ENCODE measurements at places on chromosomes 6 and 20.

DNA sequence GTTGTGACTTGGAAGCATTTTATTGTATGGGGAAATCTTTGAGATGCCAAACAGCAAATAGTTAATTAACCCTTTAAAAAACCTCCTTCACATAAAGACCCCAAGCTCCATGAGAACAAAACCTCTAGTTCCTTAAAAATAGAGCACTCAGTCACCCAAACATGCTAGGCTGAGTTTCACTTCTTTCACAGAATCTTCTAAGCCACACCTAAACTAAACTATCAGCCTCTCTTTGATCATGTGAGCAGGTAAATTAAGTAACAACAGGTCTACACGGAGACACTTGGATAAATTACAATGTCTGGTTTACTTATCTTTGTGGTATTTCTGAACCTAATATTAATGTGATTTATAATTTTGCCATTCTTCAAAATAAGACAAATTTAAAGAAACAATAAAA, 205.2 kb upstream of the MARCKS start:
- DNase-seq = no peak

- DNase-seq = no peak
Observed at GRCh38 chr6:112563368-112563767, 216.2 kb downstream of the RFPL4B start.

DNA sequence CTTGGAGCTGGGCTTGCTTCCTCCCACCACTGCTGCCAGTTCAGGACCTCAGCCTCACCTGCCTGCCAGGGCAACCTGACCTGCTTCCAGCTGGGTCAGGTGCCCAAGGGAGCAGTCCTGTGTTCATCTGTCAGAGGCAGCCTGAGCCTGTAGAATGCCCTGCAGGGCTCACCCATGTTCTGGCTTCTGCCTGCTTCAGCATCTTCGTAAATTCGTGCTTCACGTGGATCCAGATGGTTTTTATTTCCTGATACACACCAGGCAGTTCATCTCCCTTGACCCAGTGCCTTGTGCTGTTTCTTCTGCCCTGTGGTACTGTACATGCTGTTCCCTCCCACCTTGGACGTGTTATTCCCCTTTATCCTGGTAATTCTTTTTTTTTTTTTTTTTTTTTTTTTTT, 50.2 kb downstream of the ARID1B start:
- no peak for DNase-seq

DNA sequence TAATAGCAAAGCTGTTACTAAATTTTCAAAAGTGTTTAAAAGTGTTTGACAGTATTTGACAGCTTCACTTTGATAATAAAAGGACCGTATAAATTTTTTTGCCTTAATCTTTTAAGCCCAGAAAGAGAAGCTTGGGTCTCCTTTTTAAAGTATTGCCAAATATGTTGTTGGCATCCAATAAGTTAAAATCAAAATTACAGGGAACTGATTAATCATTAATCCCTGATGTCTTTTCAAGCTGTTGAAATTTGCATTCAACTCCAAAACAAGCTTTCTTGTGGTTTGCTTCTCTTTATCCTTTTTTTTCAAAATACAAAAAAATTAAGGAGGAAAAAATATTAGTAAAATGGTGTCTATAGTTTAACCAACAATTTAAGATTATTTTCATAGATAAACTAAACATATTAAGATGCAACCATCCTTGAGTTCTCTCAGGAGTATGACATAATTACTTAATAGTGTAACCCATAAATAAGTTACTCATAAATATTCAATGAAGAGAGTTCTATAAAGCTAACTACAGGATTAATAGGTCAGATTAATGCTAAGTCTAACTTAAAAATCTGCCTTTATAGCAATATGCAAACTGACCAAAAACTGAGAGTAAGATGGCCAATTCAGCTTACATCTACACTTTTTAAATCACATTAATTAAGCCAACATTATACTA, 27.0 kb upstream of the CALHM6 start:
- no peak for DNase-seq

DNA sequence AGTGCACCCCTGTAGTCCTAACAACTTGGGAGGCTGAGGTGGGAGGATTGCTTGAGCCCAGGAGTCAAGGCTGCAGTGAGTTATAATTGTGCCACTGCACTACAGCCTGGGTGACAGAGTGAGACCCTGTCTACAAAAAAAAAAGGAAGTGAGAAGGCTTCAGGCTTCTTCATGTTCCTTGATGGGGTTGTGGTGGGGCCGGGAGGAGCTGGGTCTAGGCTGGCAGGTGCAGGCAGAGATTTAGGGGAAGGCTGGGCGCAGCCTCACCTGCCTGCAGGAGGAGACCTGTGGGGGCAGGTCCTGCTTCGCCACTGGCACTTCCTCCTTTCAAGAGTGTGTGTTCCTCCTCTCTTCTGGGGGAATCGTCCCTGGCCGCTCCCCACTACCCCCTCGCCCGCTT, 63.9 kb downstream of the CHMP4B start:
- DNase-seq = no peak

DNA sequence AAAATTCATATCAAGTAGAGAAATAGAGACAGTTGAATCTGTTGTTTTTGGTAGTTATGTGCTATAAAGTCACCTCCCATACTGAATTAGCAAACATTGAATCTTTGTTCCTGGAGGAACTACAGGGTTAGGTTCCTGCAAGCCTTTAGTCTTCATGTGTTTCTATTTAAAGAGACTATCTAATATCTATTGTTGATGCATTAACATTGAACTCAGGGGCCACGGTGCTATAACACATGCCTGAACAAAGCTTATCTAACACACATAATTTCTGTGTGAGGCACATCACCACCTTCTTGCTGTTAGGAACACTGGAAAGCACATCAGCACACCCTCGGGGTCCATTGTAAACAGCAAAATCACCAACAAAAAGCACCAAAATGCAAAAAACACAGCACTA, 21.2 kb downstream of the ARFGEF2 start:
- DNase-seq = no peak

GRCh38 chr6:113141901-113142300, 715.2 kb upstream of the MARCKS start:
- no peak for DNase-seq

DNA sequence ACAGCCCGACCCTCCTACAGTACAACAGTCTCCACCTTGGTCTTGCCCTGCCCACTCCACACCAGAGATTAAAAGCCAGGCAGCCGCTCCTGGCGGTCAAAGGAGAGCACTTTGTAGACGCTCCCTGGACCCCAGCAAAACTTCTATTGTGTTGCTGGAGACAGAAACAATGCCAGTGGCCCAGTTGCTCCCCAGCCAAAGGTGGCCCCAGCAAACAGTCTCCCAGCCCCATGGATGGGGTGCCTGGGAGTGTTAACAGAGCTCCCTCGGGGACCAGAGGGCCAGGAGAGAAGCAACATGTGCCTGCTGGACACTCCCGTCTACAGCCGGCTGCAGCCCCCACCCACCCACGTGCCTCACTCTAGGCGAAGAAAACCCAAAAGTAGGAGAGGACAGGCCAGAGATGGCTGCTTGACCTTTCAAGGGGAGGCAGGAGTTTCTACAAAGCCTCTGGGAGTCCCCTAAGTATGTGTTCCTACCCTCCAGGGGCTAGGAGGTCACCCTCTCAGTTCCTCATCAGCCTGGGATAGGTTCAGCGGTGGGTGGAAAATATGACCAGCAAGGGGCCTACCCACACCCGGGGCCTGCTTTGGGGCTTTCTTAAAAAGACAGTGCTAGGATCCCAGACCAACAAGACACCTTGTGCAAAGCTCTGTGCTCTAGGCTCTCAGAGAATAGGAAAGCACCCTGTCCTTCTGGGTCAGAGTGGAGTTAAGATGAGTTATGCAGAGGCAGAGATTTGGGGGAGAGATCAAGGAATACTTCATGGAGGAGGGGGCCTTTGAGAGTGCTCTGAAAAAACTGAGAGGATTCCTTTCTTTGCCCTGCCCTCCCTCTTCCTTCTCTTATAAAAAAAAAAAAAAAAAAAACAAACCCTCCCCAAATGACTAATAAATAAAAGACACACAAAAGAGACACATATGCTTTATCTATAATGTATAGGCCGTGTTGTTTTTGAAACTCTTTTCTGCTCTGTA, 19.0 kb upstream of the PREX1 start:
- no peak for DNase-seq

- DNase-seq = no peak
Observed at GRCh38 chr20:15342991-15343523, 1005.6 kb upstream of the FLRT3 start.

GRCh38 chr6:134707342-134708031, 242.4 kb downstream of the ALDH8A1 start:
- DNase-seq = no peak

- DNase-seq = no peak
Observed at GRCh38 chr6:142870787-142871415, 74.1 kb downstream of the HIVEP2 start.

DNA sequence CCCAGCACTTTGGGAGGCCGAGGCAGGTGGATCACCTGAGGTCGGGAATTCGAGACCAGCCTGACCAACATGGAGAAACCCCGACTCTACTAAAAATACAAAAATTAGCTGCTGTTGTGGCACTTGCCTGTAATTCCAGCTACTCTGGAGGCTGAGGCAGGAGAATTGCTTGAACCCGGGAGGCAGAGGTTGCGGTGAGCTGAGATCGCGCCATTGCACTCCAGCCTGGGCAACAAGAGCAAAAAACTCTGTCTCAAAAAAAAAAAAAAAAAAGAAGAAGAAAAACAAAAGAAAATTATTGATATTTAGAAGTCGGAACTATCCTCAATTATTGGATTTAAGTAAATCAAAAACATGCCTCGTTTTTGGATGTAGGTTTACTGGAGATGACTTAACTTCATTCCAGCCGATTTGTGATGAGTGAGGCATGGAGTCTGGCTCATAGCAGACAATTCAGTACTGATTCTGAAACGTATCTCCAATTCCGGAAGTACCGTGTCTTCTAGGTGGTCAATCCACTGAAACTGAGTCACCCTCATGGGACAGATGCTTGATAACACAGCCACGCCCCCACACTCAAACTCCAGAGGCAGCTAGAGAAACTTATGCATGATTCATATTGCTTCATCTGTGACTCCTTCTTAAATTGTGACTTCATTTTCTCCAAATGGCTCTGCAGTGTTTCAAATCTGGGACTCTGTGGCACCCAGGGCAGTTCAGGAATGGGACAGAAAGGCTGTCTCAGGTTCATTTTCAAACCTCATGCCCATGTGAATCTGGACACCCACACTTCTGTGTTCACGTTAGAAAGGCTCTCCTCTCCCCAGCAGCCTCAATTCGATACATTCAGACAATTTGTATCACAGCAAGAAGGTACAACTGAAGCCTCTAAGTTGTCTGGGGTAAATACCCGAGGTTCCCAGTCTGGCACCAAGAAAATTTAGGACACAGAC, 110.4 kb upstream of the ARMC2 start:
- no peak for DNase-seq

DNA sequence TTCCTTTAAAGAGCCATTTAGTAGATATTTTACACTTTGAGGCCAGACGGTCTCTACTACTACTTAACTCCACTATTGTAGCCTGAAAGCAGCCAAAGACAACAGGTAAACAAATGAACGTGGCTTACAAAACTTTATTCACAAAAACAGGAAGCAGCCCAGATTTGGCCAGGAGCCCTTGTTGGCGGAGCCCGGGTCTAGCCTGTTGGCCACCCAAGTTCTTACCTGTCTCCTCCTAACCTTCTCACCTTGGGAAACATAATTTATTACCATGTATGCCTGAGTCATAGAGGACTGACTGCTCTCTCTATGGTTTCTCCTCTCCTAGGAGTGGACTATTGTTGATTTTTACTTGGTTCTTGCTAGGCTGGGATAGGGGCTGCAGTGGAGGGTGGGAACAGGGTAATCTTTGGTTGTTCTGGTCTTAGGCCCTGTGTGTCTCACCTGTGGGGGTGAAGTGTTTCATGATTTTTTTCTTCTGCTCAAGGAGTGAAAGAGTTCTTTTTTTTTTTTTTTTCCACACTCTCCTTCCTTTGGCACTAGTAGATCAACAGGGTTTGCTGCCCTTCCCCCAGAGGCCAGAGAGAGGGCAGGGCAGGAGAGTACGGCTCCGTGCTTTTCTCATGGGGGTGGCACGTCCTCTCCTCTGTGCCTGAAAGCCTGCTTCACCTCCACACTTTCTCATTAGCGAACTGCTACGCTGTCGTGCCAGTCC, 90.0 kb downstream of the RPP40 start:
- DNase-seq = no peak

DNA sequence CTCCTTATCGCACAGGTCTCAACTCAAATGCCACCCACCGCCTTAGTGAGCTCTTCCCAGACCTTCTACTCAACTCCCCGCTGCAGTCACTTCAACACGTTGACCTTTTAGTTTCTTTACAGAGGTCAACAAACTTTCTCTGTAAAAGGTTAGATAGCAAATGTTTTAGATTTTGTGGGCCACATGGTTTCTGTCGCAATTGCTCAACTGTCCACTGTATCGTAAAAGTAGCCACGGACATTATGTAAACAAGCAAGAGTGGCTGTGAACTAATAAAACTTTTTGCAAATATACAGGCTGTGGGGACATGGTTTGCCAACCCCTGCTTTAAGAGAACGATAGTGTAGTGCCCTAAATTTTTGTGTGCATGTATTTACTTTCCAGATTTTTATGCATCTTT, 247.6 kb upstream of the TSHZ2 start:
- no peak for DNase-seq

DNA sequence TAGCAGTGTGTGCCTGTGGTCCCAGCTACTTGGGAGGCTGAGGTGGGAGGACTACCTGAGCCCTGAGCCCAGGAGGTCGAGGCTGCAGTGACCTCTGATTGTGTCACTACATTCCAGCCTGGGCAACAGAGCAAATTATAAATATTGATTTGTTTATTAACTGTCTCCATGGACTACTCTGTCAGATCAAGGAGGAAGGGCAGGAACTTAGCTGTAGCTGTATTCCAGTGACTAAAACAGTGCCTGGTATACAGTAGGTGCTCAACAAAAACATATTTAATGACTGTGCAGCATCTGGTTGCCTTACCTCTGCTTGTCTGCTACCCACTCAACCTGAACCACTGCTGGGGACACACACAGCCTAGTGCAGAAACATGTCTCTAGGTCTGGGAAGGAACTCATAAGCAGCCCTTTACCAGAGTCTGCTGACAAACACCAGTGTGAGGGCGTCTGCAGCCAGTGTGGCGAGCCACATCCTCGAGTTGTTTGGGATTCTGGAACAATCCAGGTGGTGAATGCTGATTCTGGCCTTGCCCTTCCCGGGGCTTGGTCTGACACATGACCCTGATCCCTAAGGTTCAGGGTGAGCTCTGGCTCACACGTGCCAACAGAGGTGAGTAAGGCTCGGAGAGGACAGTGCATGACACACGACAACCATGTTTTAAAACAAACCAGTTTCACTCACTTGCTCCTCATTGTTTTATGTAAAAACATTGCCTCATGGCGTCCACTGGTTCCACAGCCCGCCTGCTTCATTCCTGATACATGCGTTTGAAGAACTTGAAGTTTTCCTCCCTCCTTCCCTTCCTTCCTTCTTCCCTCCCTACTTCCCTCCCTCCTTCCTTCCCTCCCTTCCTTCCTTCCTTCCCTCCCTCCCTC, 117.9 kb upstream of the ZNF217 start:
- DNase-seq = no peak

All from NCI-H1092 (cell line).